ENCODE measurements at places on chromosomes 3 and 15.

- no peak for DNase-seq
These were observed 137.8 kb downstream of the GABRB3 start for GRCh38 chr15:26635105-26635504.

DNA sequence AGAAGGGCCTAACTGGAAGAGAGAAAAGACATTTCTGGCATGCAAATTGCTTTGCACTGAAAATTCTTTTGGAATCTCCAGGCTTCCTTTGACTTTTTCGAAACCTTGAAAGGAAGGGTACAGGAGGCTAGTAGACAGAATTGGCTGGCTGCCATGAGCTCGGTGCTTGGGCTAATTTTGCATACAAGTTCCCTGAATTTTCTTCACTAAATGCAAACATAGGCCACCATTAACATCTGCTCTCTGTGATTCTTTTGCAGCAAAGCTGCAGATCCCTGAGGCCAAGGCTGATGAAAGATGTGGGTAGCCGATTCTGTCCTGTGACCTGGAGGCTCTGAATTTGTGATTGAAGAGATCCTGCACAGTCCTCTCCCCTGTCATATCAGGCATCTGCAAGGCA is 247.8 kb upstream of the MCTP2 start:
- DNase-seq, result no peak

DNA sequence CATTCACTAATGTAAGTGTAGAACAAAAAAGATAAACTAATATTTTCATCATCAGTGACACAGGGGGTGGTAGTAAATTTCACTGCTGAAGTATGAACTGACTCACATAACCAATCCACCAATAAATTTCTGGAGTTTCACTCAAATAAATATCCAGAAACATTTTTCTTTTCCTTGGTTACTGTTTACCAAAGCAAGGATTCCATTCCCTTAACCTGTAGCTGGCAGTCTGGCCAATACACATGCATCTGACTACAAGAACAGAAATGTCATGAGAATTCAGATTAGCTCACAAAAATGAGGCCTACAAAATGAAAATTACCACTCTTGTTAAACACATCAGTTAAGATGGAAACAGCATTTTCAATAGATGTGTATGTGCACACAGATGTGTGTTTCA is 80.3 kb downstream of the STAG1 start:
- DNase-seq, result no peak

DNA sequence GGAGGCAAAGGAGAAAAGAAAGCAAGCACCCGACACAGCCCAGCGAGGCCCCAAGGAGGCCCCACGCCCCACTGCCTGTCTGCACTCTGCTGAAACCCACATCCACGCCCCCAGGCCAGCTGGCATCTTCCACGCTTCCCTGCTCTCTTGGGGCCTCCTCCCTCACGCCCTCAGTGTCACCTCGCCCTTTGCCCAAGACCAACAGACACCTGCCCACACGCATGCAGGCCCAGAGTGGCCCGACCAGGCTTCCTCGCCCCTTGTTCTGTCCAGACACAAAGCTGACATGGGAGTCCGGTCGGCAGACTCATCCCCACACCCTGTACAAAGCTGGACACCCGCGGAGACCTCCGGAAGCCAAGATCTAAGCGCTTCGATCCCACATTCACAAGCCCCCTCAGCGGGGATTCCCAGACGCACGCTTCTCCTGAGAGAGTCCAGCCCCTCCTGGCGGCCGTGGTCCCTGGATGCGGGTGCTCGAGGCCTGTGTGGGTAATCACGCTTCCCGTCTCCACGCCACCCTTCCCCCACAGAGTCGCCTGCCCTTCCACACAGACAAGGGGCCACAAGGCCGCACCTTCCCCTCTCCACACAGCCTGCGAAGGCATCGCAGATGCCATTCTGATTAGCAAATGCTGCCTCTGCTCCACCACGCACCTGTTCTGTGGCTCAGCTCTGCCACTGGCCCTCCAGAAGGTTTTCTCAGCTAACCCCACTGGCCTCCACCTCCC is 176.6 kb downstream of the XXYLT1 start:
- peak; percentile 65 for DNase-seq

DNA sequence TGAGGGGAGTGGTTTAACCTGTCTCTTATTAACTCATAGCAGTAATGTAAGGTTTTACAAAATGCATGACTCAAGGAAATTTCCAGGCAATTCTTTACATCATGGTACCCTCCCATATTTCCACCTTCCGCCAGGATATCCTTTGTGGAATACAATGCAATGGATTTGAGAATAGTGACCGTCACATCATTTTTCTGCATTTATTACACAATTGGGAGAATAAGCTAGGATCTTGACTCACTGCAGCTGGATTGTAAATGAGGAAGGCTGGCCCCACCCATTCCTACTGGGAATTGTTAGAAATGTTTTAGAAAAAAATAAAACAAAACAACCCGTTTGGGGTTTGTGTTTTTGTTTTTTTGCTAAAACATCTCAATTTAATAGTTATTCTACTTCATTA is 97.4 kb downstream of the IMPG2 start:
- DNase-seq, result no peak

GRCh38 chr3:29759411-29760225 is 478.7 kb downstream of the RBMS3 start:
- no peak for DNase-seq

GRCh38 chr3:175240921-175241320 is 381.8 kb downstream of the NAALADL2 start:
- DNase-seq, result no peak

DNA sequence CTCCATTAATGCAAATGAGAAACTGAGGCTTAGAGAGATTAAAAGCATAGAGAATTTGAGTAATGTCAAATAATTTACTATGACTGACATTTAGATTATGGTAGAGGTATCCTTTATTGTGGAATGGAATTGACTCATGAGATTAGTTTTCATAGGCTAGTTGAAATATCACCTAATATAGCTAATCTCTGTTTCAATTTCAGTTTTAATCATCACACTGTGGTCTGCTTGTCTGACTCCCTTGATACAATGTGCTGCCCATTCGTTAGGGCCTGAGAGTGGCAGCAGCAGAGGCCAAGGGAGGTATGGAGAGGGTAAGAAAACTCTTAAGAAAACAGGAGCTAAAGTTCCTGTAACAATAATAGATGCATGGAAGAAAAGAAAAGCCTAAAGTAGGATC is 13.2 kb upstream of the ZBTB20 start:
- no peak for DNase-seq

- DNase-seq, result no peak
These were observed 37.6 kb upstream of the DUSP7 start for GRCh38 chr3:52093756-52094545.

DNA sequence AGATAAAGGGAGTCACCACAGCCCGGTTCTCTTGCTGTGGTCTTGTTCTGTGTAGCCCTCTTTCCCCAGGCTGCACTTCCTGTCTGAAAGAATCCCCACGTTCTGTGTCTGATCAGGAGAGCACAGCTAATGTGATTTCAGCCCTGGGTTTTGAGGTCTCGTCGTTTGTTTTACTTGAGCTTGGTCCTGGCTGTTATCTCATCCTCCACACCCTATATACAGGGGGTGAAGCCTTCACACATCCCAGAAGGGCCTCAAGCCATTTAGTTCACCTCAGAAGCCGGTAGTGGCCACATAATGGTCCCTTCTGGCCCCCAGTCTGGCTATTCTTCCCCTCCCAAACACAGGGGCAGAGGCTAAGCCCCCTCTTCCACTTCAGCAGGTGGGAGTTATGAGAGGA is 115.6 kb downstream of the PDE8A start:
- DNase-seq, result no peak

GRCh38 chr3:171175741-171176234 is 149.3 kb upstream of the SLC2A2 start:
- no peak for DNase-seq

- no peak for DNase-seq
These were observed 45.9 kb downstream of the CHAC1 start for GRCh38 chr15:40999190-40999589.

DNA sequence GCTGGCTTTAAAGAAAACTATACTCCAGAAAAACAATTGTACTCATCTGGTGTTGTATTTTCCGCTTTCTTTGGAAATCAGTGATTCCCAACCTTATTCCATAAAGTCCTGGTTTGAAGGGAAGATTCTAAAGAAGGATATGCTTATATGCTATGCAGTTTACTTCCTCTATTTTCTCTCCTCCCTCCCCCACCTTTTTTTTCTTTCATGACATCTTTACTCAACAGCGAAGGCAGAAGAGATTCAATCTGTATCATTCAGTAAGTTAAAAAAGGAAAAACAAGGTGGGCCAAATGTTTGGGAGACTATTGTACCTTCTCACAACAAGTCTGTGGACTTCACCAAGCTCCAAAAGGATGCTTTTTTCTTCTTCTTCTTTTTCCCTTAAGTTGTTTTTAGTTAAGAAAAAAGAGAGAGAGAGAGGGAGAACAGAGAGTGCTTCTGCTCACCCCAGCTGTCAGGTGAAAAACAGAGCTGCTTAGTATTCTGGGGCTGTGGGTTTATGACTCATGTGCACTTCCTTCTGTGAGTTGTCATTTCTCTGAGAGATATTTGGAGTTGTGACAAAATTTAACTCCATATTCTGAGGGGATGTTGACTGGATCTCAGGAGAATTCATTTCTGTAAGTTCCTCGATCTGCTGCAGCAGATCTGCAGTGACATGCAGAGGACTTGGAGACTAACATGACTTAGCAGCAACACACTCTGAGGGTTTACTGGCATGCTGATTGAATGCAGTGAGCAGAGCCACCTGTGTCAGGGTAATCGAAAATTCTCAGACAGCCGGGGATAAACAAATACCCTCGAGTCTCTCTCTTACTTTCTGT is 70.7 kb downstream of the SSR3 start:
- DNase-seq, result peak; percentile 52

DNA sequence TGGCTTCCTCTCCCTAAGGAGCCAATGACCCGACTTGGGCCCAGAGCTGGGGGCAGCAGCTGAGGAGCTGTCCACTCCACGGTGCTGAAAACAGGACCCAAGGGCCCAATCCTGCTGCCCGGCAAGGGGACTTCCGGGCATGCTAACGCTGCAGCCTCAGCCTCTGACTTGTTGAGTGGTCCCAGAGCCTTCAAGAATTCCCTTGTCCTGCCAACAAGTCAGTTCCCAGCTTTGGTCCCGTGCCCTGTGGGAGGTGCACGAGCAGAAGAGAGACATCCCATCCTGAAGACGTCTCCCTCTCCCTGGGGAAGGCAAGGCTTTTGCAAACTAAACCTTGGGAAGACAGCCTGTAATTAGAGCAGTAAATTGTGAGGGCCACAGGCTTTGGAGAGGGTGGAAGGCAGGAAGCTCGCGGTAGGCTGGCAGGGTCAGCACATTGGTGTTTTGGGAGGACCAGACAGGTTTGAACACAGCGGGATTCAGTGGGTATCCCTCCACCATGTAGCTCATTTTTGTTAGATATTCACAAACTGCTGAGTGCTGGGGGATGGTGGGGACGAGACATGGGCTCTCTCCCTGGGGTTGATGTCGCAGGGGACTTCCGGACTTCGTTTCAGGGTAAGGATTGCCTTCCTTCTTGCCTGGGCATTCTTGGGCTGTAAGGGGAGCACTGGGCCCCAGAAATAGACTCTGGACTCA is 29.8 kb upstream of the PRR23E start:
- no peak for DNase-seq

DNA sequence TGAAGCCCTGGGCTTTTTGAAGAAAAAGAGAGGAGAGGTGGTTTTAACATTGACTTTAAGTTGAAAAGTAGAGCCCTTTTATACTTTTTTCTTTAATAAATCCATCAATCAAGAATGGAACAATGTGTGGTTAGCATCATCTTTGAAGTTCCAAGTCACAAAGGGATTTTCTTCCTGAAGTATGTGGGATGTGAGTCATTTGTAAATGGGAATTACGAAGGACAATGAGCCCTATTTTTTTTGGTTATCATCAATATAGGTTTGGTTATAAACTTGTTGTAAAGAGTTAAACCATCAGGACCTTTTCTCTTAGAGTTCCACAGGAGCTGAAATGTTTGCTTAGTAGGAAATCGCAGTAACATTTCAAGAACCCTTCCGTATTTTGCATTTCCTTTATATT is 38.3 kb downstream of the PIK3CA start:
- DNase-seq, result no peak

GRCh38 chr15:67838789-67839332 is 984 bp downstream of the RNU6-1 start:
- no peak for DNase-seq

- DNase-seq, result no peak
These were observed 52.3 kb upstream of the CHD2 start for GRCh38 chr15:92847841-92848240.

DNA sequence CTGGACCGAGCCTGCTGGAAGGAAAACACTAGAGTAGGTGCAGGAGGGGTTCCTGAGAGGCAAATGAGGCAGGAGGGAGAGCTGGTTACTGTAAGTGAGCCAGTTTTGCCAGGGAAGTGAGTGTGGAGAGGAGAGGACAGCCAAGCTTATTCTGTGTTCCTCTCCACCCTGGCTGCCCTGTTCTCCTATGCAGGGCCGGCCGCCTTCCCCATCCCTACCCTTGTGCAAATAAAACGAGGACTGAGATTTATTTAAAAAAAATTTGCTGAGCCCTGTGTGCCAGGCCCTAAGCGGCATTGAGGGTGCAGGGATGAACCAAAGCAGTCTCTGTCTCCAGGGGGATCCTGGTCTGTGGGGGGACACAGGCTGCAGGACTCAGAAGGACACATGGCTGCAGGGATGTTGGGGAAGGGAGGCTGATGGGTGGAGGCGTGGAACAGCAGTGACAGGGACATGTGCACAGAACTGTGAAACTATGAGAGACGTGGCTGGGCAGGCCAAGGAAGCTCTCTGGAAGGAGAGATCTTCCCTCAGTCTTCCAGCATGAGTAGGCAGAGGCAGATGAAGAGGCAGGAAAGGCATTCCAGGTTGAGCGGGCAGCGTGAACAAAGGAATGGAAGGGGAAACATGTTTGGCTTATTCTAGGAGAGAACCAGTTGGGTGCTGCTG is 12.1 kb downstream of the CORO2B start:
- no peak for DNase-seq

GRCh38 chr3:124396339-124396950 is 333.8 kb upstream of the UMPS start:
- no peak for DNase-seq

Measured in CD4-positive, alpha-beta T cell treated with Interleukin-4 for 1 hour (primary cell).